ENCODE measurements at places on chromosomes 7 and 10.

- no peak for DNase-seq
Observed at GRCh38 chr7:20952916-20953315, 166.2 kb upstream of the SP8 start.

DNA sequence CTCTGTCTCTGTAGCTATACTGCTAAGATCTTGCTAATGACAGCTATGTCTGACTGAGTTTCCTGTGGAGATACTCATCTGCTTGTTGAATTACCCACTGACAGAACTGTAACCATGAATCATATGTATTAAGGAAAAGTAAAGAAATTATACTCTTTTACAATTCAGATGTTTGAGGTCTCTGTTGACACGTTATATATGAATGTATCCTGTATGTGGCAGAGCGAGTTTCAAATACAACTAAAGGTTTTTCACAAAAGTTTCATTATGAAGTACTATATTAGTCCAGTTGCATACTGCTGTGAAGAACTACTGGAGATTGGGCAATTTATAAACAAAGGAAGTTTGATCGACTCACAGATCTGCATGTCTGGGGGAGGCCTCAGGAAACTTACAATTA lies 232.5 kb downstream of the CDK14 start:
- DNase-seq = no peak

DNA sequence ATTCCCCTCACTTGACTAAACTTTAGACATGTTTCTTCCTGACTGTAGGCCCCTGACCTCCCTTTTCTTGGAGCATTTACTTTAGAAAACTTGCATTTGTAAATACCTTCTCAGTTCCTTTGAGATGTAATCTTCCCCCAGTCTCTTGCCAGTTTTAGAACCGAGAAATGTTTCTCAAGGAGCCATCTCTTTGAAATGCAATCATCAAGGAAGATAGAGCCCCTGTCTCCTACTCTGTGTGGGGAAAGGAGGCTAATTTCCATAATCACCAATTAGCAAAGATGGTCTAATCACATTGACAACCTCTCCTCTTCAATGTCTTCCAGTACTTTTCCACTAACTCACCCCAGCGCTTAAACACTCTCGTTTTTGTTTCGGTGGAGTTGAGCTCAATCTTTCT lies 70.0 kb upstream of the SMIM30 start:
- no peak for DNase-seq

GRCh38 chr7:46512891-46513413 lies 591.9 kb upstream of the IGFBP3 start:
- DNase-seq = no peak

DNA sequence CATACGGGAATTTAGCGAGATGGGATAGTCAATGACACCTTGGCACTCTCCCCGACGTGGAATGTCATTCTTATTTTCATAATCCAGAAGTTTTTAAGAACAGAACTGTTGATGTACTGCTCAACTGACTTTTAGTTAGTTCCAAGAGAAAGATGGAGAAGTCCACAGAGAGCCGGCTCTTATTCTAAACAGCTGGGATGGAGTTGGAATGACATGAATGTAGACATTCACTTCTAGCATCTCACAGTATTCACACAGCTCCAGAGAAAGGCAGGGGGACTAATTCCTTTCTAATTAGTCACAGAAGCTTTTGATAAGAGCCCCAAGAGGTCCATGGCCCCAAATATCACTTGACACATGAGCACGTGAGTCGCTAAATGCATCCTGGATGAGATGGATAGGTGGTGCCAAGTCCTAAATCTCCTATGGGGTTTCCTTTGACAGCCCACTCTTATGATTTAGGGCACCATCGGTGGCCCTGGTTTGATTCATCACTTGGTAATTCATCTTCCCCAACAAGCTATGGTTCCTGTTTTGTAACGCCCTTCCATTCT lies 420.3 kb upstream of the AUTS2 start:
- DNase-seq = no peak

GRCh38 chr10:123274306-123275135 lies 120.3 kb downstream of the BUB3 start:
- no peak for DNase-seq

GRCh38 chr7:139482662-139483466 lies 609 bp downstream of the KLRG2 start:
- DNase-seq = peak; percentile 55

DNA sequence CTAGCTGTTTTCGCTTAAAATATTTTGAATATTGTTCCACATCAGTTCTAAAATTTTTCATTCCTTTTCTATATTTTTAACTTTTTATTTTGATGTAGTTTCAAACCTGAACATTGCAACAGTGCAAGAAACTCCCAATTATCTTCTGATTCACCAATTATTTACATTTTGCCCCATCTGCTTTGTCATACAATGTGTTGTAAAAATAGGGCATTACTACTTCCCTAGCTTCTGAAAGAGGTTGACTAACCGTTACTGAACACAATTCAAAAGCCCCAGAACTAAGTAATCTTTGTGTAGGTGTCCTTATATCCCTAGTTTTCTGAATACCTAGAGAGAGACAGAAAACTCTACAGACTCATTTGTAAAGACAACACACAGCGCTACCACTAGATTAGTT lies 86.7 kb downstream of the AVL9 start:
- no peak for DNase-seq

GRCh38 chr10:100470367-100470766 lies 7.6 kb downstream of the WNT8B start:
- no peak for DNase-seq

DNA sequence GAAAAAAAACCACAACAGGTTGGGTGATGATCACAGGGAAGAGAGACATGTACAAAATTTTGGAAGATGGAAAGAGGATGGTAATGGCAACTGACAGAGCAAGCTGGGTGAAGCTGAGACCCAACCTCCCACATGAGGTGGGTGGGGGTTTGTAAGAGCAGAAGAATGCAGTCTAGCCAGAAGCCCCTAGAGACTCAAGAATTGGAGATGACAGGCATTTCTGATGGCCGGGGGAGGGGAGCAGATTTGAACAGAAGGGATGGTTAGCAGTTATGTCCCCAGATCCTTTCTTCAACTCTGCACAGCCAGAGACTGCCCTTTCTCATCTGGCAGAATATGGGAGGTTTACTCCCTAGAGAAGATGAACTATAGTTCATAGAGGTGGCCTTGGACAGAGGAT lies 208.0 kb downstream of the GALNT17 start:
- no peak for DNase-seq

DNA sequence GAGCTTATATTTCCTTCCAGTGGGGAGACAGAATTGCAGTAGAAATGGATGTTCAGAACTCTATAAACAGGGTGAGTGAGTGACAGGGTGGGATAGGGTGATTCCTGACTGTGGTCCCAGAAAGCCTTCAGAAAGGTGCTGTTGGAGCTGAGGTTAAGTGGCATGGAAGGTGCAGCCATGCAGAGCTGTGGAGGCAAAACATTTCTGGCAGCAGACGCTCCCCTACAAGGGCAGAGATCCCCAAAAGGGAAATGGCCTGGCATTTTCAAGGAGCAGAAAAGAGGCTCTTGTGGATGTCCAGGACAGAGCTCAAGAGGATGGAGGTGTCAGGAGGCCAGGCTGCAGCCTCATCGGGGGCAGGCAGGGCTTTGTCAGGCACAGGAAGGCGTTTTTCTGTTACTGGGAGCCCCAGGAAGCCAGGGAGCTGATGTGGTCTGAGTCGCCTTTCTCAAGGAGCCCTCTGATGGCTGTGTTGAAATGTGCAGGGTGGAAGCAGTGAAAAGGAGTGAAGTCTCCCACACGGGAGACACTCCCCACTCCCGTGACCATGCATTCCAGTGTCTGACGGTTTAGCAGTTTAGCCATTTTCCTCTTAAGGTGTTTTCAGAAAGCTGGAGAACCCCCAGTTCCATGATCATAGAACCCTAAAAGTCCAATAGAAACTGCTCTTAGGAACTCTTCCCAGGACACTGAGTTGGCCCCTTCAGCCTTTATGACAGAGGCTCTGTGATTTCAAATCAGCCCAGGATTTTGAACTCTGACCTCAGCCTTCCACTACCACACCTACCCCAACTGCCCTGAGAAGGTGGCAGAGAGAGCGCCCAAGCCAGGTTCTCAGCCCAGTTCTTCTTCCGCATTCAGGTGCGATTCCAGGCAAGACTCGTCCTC lies 96.2 kb downstream of the C10orf105 start:
- peak; percentile 66 for DNase-seq

DNA sequence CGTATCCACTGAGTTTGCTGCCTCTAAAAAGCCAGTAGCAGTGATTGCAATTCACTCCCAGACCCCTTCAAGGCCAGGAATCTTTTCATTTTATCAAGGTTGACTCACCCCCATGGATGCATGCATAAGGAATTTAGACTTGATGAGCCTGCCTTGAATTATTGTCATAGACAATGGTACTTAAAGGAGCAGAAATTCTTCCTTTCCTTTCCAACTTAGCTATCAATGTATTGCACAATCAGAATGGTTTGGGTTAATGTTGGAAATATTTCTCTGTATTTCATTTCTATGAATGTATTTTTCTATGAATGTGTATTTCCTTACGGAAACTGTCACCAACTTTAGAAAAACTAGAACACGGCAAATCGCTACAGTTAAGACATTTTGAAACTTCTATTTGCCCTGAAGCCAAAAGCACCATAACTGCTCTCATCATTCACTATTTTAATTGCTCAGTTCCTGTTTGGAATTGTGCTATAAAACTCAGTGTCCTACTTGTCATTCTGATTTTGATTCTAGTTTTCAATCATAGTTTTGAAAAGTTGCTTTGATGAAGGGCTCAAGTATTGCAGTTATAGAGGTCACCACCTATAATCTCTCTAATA lies 355.7 kb upstream of the AKR1E2 start:
- DNase-seq = no peak

- DNase-seq = no peak
Observed at GRCh38 chr7:94368371-94368791, 26.3 kb upstream of the COL1A2 start.

DNA sequence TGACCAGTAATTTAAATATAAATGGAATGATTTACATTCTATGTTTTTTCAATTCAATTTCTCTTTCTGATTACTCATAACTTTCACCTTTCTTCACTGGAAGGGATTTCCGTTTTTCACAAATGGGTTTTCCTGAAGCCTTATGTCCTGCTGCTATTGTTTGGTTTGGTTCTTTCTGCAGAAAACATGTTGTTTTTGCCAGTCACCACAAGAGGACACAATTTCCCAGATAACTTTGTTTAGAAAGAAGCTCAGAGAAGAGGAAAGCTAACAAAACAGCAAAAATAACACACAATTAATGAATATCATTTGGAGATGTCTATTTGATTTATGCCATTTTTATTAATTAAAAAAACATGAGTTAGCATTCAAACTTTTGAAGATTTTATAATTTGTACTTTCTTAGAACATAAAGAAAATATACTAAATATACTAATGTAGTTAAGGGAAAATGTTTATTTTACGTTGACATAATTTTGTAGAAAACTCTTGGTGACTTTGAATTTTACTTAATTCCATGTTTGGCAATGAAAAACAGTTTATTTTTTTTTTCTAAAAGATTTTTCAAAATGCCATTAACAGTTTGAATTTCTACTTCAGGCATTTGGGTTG lies 4.6 kb upstream of the TWIST1 start:
- peak; percentile 22 for DNase-seq

DNA sequence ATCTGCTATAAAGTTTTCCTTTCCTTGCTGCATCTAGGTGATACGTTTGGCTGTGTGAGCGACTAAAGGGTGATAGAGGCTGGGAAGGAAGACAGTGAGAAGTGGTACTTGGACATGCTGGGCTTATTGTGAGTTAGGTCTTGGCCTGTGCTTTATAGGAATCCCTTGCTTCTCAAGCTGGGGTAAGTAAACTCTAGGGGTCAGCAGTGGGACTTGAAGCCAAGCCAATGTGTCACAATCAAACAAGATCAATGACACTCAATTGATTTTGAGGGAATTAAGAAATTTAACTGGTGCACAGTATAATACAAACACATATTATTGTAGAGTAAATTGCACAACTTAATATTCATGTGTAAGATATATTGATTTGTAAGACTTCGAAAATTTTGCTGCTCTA lies 155.8 kb upstream of the AOAH start:
- DNase-seq = no peak

Measured in inflammatory macrophage (primary cell).